ENCODE measurements at places on chromosomes 4 and X.

- DNase-seq = peak; percentile 13
These were observed 643 bp downstream of the SRP72 start for GRCh38 chr4:56468097-56468422.

GRCh38 chr4:53459548-53459947, 82.1 kb downstream of the FIP1L1 start:
- DNase-seq = no peak

DNA sequence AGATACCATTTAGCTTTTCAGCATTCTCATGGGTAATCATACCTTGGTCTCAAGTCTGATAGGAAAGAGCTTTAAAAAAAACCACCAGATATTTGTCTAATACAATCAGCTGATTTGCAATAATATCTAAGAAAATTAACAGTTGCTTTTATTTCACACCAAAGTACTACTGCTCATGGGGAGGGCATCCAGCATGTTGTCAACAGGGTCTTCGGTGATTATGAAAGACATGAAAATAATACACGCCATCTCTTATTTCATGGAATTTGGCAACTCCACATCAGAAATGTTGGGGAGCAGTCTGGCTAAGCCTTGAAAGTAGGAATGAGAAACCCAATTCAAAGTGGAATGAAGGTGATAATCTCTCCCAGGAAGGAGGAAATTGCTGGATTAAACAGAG, 3.0 kb downstream of the ASB5 start:
- no peak for DNase-seq

DNA sequence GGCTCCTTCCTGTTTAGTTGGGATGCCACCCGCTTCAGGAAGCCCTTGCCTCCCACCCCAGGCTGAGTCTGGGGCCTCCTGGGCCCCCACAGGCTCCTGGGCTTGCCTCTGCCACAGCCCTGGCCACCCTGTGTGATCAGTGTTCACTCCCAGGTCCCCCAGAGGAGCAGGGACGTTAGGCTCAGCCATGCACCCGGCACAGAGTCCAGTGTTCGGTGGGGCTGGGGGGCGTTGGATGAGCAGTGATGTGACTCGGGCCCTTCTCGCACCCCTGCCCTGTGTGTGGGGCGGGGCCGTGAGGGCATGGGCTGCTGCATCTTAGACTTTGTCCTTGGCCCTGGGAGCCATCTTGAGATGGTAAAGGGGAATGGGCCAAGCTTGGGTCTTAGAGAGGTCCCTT, 29.9 kb upstream of the HTRA3 start:
- DNase-seq = no peak

- no peak for DNase-seq
These were observed 61.3 kb upstream of the GPRIN3 start for GRCh38 chr4:89368861-89369260.

DNA sequence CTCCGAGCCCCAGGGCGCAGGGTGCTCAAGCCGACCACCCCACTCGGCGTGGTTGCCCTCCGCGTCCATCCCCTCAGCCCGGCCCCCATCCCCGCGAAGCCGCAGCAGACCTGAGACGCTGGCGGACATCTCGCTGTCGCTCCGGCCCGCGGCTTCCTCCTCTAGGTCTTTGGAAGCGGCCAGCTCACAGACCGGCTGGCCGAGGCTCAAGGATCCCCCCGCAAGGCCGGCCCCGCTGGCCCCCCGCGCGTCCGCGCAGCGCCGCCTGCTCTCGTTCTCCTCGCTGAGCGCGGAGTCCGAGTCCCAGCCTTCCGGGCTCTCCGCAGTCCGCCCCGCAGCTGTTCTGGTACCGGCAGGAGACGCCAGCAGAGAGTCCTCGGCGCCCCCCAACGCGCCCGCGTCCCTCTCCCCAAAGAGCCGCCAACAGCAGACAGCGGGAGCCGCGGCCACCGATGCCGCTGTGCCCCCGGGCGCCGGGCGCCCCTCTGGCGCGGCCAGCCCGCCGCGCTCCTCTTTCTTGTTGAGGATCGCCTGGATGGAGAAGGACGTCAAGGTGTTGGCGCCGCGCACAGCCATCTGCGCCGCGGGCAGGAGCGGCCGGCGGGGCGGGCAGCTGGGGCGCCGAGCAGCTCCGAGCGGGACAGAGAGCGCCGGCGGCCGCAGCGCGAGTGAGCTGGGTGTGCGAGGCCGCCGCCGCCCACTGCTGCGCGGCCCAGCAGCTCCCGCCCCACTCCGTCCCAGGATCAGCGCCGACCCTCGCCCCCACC, at the start of gene NKX3-2:
Gene NKX3-2 (minus strand): TSS at position 670 of the 767 bp plus-strand sequence. CDS start 94 bp downstream, at position 576.
- DNase-seq = no peak

GRCh38 chr4:8023696-8024033, 84.0 kb upstream of the AFAP1 start:
- no peak for DNase-seq

DNA sequence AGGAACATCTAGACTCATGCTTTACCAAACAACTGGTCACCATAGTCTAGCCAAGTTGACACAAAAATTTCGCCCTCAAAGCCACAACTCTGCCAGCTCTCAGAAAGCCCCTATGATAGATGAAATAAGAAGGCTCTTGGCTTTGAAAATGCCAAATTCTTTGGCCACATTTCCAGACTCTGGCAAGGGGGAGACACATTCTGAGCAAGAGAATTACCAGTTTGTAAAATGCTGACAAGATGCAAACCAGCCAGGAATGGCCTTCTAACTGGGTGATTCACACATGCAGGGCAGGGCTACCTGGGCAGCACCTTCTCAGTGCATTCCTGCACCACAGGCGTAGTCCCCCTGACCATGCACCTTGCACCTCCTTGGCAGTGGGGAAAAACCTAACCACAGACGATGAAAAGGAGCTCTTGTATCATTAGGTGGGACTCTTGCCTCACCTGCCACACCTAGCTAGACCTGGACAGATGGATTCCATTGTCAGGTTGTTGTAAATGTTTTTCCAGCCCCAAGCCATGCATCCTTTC, 77.4 kb upstream of the CPEB2 start:
- no peak for DNase-seq

GRCh38 chr4:139083607-139083955, 68.0 kb downstream of the NOCT start:
- peak; percentile 58 for DNase-seq

- no peak for DNase-seq
These were observed 18.8 kb upstream of the SMIM14 start for GRCh38 chr4:39657465-39657864.

DNA sequence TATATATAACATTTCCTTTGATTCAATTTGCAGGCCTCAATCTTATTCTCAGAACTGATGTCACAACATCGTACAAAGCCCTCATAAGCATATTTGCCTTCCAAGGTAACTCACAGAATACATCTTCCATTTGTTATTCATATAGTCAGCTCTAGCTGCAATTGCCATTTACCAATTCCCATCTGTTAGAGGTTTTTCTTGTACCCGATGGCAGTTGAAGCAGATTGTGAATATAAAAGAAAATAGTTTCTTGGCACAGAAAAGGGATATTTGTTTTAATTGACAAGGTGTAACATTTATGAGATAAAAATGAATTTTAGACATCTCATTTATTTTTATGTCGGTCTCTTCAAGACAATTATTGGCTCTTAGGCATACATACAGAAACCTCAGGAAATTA, 311.3 kb downstream of the TRIML1 start:
- no peak for DNase-seq

DNA sequence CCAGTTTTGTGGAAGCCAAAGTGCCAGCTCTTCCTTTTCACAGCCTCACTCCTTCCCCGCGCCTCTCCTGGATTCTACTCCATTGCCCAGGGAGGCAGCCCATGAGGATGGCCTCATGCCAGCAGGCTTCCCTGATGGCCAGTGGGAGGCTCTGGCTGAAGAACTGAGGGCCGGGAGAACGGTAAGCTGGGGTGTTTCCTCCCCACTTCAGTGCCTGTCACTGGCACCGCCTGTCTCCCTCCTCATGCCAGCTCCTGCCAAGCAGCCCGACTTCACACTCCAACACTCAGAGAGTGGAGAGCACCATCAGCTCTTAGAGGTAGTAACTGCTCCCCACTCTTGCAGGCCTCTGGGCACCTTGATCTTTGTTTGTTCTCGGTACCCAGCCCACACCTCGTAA, 46.9 kb upstream of the STIM2 start:
- DNase-seq = no peak

- DNase-seq = no peak
These were observed 40.9 kb upstream of the IL13RA2 start for GRCh38 chrX:115058276-115058675.

- no peak for DNase-seq
These were observed 22.0 kb downstream of the KLHL15 start for GRCh38 chrX:24005028-24005427.

- no peak for DNase-seq
These were observed 43.5 kb downstream of the NUDT9 start for GRCh38 chr4:87465739-87466366.

GRCh38 chr4:89142691-89143669, 31.6 kb downstream of the TIGD2 start:
- no peak for DNase-seq

- no peak for DNase-seq
These were observed 306.0 kb downstream of the RPA4 start for GRCh38 chrX:97189668-97190067.

GRCh38 chr4:184848510-184848909, 22.7 kb upstream of the ACSL1 start:
- no peak for DNase-seq

DNA sequence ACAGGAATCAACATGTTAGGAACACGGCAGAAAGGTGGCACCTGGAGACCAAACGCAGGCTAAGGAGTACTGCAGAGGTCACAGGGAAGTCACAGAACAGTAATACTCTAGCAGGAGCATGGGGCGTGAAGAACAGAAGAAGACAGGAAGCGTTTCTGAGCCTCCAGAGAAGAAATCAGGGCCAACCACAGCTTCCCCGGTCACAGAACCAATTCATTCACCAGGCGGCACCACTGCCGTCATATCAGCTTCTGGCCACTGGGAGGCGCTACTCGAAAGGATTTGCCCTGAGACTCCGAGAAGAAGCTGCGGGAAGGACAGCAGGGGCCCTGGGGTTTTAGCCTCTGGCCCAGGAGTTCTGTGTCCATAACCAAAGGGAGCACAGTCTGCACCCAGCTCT, 78.0 kb upstream of the DRD5 start:
- peak; percentile 62 for DNase-seq

DNA sequence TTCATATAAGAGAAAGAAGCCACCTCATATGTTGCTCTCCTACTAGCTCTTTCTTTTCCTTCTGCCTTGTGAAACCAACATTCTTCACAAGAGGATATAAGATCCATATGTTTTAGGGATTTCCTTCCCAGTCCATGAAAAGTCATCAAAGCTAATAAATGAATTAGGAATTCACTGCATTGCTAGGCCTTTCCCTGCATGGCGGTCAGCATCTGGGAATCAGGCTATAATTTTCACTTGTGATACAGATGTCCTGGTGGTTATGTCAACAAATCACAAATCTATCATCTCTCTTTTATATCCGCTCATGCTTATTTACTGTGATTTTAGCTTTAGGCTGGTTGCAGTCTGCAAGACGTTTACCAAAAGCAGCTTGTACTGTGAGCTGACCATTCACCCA, 510.0 kb downstream of the NLGN4X start:
- no peak for DNase-seq

GRCh38 chrX:153922932-153923857, 2.9 kb downstream of the ARHGAP4 start:
- DNase-seq = no peak

DNA sequence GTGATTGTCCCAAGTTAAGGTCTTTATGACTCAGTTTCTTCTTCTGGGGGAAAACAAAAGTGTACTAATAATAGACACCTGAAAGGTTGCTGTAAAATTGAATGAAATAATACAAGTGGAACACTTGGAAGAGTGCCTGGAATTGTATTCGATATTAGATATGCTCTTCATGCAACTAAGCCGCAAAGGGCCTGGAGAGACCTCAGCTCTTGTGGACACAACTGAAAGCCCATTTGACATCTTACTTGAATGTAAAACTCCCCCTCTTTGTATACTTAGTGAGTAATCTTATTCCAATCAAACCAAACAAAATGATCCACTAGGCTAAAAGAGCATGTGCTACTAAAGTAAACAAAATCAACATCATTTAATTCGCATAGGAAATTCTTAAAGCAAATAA, 511 bp upstream of the MAP9 start:
- DNase-seq = no peak

GRCh38 chr4:44583393-44583792, 68.0 kb downstream of the YIPF7 start:
- no peak for DNase-seq

GRCh38 chrX:136780763-136781162, at the start of gene ARHGEF6:
Gene ARHGEF6 (minus strand): TSS chrX:136780932. CDS start chrX:136780882, 50 bp downstream.
- DNase-seq = no peak

GRCh38 chrX:16687514-16687913, 25.0 kb downstream of the CTPS2 start:
- DNase-seq = no peak

- no peak for DNase-seq
These were observed 113.3 kb upstream of the PDLIM3 start for GRCh38 chr4:185648631-185649030.

DNA sequence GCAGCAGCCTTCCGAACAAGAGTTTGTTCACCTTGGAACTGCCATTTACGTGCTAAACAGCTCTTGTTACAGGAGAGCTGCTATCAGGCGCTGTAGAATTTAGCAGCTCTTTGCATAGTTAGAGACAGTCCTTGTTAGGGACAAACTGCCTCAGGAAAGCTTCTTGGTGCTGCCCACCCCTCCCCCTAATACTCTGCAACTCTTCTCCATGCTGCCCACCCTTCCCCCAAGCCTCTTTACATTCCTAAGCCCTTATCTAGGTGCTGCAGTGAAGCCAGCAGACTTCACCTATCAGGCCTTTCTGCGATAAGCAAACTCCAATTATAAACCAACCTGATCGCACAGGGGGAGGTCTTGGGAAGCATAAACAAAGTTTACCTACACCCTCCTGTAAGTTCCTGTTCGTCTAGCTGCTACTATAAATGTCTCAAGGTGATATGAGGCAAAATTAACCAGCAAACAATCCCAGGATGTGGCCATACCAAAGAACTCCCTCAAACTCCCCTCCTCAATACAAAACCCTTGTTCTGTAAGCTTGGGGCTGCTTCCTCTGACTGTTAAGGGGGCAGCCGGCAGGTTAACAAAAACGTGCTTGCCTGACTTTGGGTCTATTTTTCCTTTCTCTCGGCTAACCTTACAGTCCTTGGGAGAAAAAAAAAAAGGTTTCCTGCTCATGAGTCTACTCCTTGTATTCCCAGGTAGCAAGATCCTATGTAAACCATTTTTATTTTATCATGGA, 74.0 kb upstream of the GC start:
- no peak for DNase-seq

DNA sequence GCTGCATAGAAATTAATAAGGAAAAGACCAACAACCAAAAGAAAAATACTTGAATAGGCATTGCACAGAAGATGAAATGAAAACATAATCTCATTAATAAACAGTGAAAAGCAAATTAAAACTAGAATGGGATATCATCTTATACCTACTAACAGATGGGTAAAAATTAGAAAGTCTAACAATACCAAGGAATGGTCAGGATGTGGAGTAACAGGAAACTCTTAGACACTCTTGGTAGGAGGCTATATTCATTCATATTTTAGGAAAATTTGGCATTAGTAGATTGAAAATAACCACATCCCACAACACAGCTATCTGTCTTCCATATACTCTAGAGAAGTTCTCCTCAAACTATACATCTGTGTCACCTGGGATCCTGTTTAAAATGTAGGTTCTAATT, 36.3 kb downstream of the SEC24B start:
- no peak for DNase-seq

GRCh38 chr4:8332038-8332857, 62.7 kb downstream of the HTRA3 start:
- no peak for DNase-seq
